ENCODE measurements at places on chromosomes 7 and 10.

- no peak for DNase-seq
These were observed 242.9 kb downstream of the GRID1 start for GRCh38 chr10:86123715-86124114.

DNA sequence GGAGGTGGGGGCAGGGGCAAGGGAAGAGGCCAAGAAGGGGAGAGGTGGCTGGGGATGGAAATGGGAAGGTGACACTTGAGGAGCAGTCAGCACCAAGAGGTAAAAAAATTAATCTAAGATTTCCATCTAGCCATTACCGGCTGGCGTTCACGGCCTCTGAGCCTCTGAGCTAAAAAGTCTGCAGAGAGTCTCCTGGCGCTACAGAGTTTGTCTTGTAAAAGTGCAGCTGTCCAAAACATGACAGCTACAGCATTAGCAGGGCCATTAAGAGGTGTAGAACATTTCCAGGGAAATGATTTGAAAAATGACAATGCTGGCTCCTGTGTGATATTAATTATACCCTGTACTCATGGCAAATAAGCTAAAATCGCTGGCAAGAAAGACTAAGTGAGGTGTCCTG lies 167.6 kb downstream of the LRMDA start:
- no peak for DNase-seq

GRCh38 chr10:50400694-50401093 lies 149.4 kb upstream of the ASAH2 start:
- no peak for DNase-seq

- no peak for DNase-seq
These were observed 201.9 kb upstream of the FRMD4A start for GRCh38 chr10:14532473-14533251.

DNA sequence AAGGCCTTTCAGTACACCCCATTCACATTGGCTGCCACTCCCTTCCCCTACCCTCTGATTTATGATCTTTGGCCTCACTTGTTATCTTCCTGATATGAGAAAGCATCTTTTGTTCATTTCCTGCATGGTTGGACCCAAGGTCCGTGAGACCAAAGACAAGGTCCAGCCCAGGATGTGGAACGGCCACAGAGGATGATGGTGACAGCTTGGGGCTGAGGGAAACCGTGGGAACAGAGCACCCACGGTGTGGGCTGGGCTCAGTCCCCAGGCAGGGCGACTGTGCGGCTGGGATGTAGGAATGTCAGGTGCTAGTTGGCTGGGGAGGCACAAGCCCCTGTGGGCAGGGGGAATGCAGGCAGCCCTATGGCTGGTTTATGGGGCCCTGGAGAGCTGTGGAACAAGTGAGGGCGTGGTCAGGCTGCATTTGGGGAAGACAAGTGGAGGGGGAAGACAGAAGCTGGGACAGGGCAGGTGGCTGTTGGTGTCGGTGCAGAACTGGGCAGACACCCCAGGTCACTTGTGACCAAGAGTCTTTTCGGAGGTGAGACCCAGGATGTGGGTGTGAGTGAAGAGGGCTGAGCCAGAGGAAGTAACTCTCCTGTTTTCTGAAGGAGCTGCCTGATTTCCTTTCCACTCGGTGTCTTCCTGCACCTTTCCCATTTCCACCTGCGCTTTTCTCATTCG lies 51.7 kb upstream of the IGFBP3 start:
- DNase-seq: no peak

Data from activated effector memory CD4-positive, alpha-beta T cell treated with Interleukin-2 at 50 U/mL for 16 hours (primary cell).